ENCODE measurements at places on chromosomes 12 and 14.

GRCh38 chr14:33736979-33737378 is 213.9 kb downstream of the EGLN3 start:
- no peak for DNase-seq

- DNase-seq = no peak
These were observed 1077.6 kb downstream of the GALC start for GRCh38 chr14:86915406-86915805.

- DNase-seq = no peak
These were observed 47.2 kb upstream of the CTDSP2 start for GRCh38 chr12:57893431-57894353.

DNA sequence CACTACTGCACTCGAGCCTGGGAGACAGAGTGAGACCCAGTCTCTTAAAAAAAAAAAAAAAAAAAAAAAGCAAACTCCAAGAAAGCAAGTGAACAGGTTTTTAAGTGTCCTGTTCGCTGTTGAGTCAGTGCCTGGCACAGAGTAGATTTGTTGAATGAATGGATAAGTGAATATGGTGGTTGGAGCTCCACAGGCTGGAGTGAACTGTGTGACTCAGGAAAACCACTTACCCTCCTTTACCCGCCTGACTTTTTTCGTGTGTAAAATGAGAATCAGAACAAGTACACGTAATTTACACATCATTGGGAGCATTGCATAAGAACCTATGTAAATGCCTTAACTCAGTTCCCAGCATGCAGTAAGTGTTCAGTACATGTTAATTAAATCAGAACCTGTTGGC is 24.0 kb upstream of the ESRRB start:
- DNase-seq = no peak

- no peak for DNase-seq
These were observed 8.4 kb downstream of the TEDC1 start for GRCh38 chr14:105499256-105500035.

- no peak for DNase-seq
These were observed 37.3 kb upstream of the EML1 start for GRCh38 chr14:99755629-99756603.

DNA sequence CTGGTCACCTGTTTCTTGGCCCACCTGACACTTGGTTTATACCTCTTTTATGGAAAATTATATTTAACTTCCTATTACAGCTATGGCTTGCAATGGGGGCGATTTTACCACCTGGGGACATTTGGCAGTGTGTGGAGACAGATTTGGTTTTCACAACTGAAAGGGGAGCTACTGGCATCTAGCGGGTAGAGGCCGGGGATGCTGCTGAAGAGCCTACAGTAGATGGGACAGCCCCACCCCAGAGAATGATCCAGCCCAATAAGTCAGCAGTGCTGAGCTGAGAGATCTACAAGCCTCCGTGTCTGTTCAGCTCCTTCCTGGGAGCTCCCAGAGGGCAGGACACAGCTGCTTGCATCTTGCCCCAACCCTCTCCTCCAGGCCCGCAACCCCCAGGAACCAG is 302.8 kb downstream of the CACNA1C start:
- no peak for DNase-seq

GRCh38 chr12:89040146-89040964 is 311.9 kb downstream of the DUSP6 start:
- peak; percentile 91 for DNase-seq

DNA sequence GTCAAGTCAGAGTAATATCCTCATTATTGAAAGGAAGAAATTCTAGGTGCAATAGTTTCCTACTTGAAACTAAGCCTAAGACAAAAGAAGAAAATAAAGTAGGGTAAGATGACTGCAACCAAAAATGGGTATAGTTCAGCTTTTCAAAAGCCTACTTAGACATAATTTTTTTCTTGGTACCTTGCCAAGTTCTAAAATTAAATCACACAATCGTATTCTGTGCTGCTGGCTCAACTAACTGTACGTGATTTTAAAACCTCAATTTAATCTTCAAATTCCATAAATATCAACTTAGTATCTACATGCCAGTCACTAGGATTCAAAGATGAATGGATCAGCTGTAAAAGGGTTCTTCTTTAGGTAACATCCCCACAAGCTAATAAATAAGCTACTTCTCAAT is 56.9 kb downstream of the SCAF11 start:
- DNase-seq = no peak

DNA sequence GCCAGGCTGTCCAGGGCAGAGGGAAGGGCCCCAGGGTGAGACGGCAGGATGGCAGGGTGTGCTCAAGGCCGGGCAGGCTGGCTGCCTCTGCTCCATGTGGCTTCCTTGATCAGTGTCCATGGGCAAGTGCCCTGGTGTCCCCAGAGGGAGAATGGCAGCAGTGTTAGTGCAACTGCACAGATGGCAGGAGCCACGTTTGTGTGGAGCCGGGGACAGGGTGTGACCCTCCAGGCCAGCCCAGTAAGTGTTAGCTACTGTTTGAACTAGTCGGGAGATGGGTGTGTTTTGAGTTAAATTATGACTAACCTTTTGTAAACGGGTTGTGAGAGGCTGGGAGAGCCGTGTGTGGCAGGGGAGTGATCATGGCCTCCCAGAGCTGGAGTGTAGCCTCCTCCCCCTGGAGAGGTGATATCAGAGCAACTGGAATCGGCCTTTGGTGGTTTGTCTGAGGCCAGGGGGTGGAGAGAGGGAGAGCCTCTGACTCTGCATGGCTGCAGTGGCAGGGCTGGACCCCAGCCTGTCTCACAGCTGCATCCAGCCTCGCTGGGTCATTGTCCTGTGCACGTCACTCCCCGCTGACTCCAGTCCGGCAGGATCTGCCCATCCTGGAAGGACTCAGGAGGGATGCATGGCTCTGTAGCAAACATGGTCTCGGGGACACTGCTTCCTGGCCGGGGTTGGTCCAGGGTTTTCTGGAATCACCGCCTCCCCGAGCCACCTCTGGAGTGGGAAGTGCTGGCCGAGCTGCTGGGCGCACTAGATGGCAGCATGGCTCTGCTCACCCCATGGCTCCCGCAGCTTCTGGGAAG is 27.8 kb downstream of the AACS start:
- DNase-seq = no peak

GRCh38 chr12:128387811-128388422 is 120.9 kb downstream of the TMEM132C start:
- DNase-seq = peak; percentile 51

DNA sequence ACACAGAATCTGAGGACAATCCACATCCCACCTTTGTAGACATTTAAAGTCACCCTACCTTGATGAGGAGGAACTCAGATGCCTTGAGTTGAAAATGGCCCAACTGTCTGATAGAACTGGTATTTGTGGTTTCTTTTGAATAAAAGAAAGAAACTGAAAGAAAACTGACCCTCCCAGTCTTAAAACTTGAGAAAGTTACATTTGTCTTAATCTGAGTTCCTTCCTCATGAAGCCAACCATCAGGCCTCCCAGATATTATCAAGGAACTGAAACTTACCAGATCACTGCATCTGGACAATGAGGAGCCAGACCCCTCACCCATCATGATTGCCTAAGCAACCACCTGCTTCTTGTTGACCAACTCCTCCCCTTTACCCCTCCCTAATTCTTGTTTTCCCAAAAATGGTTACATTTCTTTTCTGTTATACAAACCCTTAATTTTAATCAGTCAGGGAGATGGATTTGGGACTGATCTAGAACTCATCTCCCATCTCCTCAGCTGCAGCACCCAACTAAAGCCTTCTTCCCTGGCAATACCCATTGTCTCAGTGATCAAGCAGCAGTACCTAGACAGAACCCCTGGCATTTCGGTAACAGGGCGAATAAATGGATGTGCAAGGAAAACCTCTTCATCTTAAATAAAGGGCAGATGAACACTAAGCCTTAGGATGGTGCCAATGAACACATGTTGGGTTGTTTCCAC is 72.0 kb upstream of the RESF1 start:
- no peak for DNase-seq

- DNase-seq = no peak
These were observed 200.2 kb downstream of the CHST11 start for GRCh38 chr12:104656921-104657320.

- DNase-seq = no peak
These were observed 98.9 kb downstream of the ARID2 start for GRCh38 chr12:45828402-45828801.

- peak; percentile 3 for DNase-seq
These were observed 565 bp downstream of the CEP83 start for GRCh38 chr12:94458877-94459727.

GRCh38 chr14:76138119-76138757 is 13.5 kb upstream of the GPATCH2L start:
- no peak for DNase-seq

DNA sequence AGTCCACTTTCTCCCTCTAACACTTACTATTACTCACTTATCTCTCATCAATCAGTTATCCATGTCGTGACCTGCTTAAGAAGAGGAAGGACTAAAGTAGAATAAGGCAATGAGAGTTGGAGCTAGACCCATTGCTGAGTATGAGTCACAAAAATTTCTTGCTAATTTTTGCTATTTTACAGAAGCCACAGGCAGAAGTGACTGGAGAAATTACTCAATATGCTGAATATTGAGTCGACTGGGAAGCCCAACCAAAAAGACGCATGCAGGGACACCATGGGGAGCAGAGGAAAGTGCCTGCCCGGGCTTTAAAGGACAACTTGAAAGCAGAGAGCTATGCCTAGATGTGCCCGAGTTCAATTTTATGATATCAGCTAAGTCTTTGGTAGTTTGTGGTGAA is 115.4 kb upstream of the FOXG1 start:
- no peak for DNase-seq

DNA sequence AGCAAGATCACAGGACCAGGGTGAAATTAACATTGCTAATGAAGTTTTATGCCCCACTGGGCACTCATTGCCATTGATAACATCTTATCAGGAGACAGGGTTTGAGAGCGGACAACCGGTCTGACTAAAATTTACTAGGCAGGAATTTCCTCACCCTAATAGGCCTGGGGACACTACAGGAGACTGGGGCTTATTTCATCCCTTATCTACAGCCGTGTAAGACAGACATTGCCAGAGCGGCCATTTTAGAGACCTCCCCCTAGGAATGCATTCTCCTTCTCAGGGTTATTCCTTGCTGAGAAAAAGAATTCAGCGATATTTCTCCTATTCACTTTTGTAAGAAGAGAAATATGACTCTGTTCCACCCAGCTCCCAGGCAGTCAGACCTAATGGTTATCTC is 8.3 kb downstream of the OR4K17 start:
- no peak for DNase-seq

DNA sequence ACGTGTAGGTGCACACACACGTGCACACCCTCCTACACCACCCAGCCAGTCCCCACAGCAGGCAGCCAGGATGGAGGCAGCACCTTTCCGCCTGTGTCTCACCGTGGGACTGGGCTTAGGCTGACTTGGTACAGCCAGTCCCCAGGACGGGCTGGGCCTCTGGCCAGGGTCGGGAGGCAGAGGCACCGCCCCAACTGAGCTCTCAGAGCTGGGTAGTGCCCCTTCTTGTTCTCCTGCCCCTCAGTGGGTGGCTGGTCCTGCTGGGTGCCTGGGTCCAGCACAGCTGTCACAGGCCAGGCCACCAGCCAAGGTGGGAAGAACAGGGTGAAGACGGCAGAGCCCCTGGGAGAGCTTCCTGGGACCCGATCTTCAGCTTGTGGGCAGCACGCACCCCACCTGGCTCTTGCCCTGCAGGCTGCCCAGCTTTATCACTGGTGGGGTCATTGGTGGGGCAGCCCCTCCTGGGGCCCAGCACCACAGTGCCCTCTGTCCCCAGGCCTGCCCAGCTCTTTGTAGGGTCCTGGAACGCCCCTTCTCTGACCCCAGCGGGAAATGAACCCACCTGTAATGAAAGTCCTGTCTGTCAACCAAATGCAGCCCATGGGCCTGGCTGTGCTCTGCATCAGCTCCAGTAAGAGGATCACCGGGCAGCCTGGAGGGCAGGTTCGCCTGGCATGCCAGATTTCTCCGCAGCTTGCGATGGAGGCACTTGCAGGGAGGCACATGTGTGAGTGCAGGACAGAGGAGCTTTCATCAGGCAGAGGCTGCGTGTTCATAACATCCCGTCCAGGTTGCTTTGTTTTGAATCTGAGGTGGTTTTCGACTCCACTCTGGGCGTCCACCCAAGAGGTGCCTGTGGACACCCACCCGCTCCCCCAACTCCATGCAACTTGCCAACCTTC is 14.7 kb downstream of the CDCA4 start:
- no peak for DNase-seq
